ENCODE measurements at places on chromosomes 5 and 9.

DNA sequence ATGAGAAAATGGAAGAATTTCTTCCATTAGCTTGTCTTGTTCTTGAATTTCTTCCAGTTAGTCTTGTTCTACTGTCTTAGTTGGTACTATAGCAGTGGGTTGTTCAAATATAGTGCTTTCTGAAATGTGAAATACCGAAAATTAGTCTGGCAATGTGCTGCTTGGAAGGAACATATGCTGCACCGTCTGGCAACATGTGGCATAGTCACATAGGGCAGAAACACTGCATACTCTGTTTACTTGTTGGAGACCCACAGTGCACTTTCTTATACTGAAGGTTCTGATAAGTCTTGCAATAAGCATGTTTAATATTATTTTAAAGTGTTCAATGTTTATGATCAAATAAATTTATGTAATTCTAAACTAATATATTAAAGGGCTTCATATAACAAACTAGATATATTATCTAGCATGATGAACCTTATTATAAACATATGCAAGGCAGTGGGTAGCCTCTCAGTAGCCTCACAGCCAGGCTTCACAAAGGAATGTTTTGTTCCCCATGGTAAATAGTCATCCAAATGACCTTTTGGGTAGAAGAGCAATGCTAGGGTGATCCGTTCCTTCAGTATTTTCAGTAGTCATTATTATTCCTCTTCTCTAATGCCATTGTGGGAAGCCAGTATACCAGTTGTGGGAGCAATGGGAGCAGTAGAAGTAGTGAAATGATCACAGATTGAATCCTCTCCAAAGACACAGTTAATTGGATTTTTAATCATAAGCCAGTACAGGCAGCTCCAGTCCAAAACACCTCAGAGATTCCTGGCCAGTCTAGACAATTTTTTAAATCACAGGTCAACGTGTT is 1106.7 kb downstream of the DTWD2 start:
- DNase-seq: no peak

GRCh38 chr5:17828681-17829080 is 194.4 kb downstream of the TAF11L14 start:
- no peak for DNase-seq

GRCh38 chr5:35115920-35116319 is 68.2 kb upstream of the AGXT2 start:
- no peak for DNase-seq

DNA sequence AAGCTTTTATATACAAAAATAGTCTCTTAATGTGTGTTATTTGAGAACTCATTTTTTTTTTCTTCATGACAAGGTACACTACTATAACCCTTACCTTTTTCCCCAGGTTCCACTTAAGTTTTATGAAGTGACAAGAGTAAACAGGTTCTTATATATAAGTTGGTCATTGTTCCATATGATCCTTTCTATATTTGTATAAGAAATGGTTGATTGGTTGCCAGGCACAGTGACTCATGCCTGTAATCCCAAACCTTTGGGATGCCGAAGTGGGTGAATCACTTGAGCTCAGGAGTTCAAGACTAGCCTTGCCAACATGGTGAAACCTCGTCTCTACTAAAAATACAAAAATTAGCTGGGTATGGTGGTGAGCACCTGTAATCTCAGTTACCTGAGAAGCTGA is 108.3 kb downstream of the PCSK1 start:
- DNase-seq: no peak

- DNase-seq: no peak
Measured at GRCh38 chr9:95762322-95762721, 113.2 kb upstream of the ERCC6L2 start.

DNA sequence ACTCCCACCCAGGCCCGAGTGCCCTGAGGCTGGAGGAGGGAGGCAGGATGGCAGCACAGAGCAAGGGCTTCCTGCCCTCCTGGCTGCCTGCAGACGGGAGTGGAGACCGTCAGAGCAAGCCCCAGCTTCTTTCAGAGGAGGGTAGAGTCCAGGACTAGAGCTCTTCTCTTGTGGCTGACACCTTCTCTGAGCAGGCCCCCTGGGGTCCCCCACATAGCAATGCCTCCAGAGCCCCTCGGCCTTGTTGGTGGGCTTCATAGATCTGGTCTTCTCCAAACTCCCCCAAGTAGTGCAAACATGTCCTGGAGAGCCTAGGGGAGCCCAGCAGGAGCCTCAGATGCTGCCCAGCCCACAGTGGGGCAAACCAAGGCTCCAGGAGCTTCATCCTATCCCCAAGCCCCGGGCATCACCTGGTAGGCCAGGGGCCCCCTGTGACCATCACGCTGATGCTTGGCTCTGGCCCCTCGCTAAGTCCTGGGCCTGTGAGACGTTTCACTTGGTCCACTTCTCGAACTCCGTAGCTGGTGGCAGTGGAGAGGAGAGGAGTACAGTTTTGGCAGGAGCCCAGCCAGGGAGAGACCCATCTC is 2.0 kb downstream of the MZB1 start:
- no peak for DNase-seq

- no peak for DNase-seq
Measured at GRCh38 chr5:168135897-168136296, 155.5 kb upstream of the WWC1 start.

GRCh38 chr5:140108093-140109017 is 5.6 kb upstream of the PURA start:
- peak; percentile 60 for DNase-seq

GRCh38 chr5:93273176-93273575 is 307.8 kb downstream of the NR2F1-AS1 start:
- DNase-seq: no peak

GRCh38 chr5:142186857-142187594 is 78.4 kb downstream of the NDFIP1 start:
- DNase-seq: no peak

DNA sequence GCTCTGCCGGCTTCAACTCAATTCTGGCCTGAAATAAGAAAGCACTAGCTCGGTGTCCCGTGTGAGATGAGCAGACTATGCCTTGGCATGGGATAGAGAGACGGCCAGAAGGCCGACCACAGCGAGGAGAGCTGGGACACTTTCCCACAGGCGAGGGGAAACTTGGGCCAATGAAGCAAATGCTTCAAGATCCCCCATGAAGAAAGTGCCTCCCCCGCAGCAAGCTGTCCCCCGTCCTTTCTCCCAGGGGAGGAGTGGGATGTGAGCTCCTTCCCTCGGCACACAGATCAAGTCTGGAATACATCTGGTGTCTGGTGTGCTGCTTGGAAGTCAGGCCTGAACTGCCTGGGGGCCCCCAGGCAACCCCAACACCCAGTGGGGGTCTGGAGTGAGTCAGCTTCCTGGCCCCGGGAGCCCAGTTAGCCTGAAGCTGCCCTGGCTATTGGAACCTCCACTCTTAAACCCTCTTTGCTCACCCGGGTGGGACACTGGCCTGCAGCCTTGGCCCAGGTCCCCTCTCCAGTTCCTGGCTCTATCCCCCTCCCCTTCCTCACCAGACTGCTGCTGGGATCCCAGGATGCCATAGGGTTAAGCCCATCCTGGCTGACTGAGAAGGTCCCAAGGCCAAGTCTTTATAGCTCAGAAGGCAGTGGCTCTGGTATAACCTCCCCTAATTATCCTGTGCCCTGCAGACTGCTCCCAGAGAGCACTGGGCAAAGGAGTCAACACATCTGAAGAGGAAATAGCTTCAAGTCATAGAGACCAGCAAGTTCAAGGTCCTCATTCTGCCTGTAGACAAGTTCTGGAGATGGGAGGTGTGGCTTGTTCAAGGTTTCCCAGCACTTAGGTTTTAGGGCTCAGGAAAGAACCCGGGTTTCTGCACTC is 205.3 kb downstream of the TTLL11 start:
- DNase-seq: no peak

DNA sequence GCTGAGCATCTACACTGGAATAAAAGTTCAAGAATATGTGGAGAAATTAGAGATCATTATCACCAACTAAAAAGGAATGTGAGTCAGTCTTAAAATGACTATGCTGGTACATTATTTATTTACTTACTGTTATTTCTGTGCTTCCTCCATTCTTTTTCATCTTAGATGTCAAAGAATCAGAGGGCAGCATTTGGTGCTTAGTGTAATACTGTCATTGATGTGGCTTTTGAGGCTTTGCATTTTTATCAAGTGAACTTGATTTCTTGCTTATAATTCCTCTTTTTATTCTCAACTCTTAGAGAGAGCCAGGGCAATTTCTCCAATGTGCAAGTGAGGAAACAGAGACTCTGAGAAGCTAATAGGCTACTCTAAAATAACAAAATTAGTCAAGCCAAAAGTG is 163.7 kb upstream of the TRPC7 start:
- DNase-seq: no peak

- no peak for DNase-seq
Measured at GRCh38 chr9:20614602-20615216, 7.6 kb downstream of the MLLT3 start.

- no peak for DNase-seq
Measured at GRCh38 chr9:16103620-16104397, 551.0 kb downstream of the CCDC171 start.

DNA sequence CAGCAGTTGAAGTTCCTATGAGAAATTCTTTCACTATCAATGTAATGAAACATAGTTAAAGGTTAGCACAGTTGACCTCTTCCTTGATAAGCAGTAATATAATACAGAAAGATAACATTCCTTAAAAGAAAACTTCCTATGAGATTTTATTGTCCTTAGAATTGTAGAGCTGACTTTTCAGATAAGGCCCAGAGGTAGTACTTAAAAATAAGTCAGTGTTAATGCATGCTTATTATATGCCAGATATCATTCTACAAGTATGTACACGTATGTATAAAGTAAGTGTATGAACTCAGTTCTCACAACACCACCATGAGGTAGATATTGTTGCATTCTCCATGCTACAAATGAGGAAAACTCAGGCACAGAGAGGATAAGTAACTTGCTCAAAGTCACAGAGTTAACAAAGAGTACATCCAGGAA is 15.3 kb downstream of the AP3S1 start:
- no peak for DNase-seq

GRCh38 chr5:31833710-31834109 is 194.8 kb downstream of the PDZD2 start:
- no peak for DNase-seq

DNA sequence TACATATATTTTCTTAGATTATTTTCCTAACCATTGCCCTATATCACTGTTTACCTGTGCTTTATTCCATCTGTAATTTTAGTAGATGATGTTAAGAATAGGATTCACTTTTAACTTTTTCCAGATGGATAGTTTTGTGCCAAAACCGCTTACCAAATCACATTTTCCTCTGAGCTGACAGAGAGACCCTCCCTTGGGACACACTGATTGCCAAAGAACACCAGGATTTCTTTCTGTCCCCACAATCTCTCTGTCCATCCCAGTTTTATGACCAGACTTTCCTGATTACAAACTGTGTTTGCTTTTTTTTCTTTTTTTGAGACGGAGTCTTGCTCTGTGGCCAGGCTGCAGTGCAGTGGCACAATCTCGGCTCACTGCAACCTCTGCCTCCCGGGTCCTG is 81.3 kb upstream of the SPATA31C2 start:
- no peak for DNase-seq

DNA sequence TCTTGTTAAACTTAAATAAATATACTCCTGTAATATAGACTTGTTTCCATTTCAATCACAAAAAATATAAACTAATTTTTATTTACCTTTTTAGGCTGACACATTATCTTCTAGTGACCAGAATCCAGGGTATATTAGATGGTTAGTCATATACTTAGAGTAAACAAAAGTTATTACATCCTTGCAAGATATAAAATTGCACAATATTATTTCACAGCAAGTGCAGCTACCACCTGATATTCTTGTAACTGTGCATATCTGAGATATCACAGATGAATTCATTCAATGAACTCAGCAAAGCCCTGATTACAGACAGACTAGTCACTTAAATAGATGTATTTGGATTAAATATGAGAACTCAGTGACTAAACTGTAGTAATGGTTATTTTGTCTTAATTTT is 25.6 kb upstream of the ARRDC3 start:
- no peak for DNase-seq

DNA sequence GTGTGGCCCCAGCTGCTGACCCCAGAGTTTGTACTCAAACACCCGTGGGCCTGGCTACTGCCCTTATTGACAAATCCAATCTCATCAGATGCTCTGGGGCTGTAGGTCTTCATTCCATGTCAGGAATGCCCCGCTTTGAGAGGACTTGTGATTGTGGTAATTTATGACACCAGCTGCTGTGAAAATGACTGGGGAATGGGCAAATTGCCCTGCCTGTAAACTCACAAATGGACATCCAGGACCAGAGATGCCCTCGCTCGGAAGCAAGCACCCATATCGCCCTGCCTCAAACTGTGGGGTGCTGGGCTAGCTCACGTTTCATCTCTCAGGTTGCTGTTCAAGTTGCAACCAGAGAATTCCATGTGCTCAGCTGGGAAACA is 225.9 kb upstream of the MAP3K1 start:
- no peak for DNase-seq

Measured in NCI-H1105 (cell line).